Esophagus squamous epithelium (tissue), 5 donors: ENCODE measurements at places on chromosomes 6 and 20.

DNA sequence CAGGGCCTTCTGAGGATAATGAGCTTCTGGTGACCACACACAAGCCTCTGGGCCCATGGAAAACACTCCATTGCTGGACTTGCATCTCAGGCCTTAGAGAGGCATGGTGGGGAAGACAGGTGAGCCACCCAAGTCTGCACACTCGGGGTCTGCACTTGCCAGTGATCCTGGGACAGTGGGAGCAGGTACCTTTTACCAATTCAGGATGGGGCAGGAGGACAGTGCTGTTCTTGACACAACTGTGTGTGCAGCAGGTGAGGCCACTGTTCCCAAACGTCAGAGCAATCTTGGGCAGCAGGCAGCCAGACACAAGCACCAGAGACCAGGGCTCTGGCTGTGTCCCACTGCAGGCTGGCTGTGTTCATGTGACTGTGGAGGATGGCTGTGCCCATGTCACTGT is 221.3 kb downstream of the ERMARD start:
- no peak for DNase-seq

- DNase-seq: no peak
Observed at GRCh38 chr6:78533426-78533825, 333.9 kb upstream of the IRAK1BP1 start.

- DNase-seq: no peak
Observed at GRCh38 chr6:90304308-90304707, 7.7 kb upstream of the BACH2 start.

GRCh38 chr6:144090384-144090783 is 5.0 kb downstream of the SF3B5 start:
- DNase-seq: no peak

- DNase-seq: no peak
Observed at GRCh38 chr6:24690593-24690992, 23.7 kb downstream of the ACOT13 start.

DNA sequence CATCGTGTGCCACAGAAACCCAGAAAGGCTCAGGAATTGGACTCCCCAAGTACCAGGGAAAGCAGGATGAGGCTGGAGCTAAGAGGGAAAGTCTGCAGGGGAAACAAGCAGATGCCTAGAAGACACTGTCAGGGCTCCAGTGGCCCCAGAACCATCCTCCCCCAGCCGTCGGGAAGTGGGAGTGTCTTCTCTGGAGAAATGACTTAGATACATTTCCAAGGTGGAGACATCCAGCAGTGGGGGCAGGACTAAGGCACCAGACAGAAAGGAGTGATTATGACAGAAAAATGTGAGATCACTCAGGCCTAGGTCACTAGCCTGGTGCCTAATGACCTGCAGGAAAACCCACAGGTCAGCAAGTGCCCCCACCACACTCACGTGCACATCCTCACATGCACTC is 36.0 kb upstream of the VSX1 start:
- DNase-seq: no peak

- no peak for DNase-seq
Observed at GRCh38 chr20:34562641-34563040, 4.1 kb downstream of the MAP1LC3A start.

GRCh38 chr6:9308284-9308683 is 872.9 kb upstream of the SLC35B3 start:
- no peak for DNase-seq

GRCh38 chr6:13561624-13562267 is 12.7 kb upstream of the SIRT5 start:
- no peak for DNase-seq

- no peak for DNase-seq
Observed at GRCh38 chr6:32058511-32058963, 20.3 kb downstream of the CYP21A2 start.

DNA sequence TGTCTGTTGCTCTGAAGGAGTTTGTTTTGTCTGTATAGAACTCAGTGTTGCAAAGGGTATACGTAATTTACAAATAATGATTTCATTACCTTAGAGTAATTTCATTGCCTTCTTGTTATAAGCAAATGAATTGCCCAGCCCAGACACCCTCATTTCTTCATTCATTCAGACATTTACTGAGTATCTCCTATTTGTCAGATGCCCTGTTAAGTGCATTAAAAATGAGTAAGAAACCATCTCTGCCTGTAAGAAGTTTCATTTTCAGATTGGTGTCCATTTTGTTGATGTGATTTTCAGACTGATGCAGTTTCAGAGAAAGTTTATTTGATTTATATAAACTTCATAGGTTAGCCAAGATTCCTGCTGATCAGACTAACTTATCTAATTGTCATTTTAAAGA is 429.3 kb downstream of the PHF3 start:
- no peak for DNase-seq

DNA sequence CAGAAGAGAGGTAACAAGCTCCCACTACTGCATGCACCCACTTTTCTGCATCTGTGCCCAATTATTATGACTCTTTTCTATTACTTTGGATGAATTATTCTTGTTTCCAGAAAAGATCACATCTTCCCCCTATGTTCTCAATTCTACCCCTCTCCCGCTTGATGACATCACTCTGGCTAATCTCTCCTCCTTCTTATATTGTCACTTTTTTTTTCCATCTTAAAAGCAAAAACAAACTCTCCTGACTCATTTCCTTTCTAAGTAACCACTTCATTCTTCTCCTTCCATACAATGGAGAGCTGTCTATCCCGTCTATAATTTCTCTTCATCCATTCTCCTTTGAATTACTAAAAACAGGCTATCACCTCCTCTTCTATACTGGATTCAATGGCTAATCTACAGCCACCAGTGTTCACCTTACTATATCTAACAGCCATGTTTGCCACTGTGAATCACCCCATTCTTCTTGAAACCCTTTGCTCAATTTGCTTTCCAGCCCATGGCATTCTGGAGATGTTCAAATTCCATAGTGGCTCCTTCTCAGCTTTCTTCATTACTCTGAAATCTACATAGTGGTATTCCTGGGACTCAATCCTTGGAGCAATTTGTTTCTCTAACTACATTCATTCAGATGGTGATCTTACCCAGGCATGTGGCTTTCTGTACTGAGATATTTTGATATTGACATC is 378.4 kb downstream of the ARHGAP18 start:
- DNase-seq: no peak

GRCh38 chr20:53399592-53400335 is 193.9 kb downstream of the ZNF217 start:
- no peak for DNase-seq

DNA sequence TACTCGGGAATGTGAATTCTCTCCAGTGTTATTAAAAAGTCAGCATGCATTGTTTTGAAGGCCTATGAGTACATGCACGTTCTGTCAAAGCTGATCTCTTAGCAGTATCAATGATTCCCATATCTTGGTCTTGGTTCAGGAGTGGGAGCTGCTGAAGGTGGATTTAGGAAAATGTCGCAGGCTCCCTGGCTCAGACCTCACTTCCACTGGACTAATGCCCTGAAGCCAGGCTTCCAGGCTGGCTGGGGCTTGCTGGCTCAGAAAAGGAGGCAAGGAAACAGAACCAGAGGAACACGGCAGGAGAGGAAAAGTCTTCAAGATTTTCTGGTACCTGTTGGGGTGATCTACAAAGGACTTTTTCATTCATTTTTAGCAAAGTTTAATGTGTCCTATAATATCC is 81.6 kb downstream of the OLIG3 start:
- DNase-seq: no peak

DNA sequence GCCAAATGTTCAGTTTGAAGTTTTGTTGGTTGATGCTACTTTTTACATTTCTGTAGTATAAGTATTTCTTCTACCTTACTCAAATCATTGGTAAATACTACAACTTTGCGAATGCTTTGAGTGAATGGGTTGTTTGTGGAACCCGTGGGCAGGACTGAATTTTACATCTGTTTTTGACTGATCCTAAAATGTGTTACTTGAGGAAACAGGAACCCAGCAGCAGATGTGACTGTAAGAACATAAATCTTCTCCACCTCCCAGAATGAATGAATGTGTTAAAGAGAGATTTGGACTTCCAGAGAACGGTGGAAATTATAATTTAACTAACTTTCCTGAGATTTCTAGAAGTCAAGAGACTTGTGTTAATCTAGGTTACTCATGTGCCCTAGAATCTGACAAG is 728.5 kb upstream of the MARCKS start:
- no peak for DNase-seq

GRCh38 chr6:42877695-42878094 is 1.7 kb upstream of the RPL7L1 start:
- no peak for DNase-seq

DNA sequence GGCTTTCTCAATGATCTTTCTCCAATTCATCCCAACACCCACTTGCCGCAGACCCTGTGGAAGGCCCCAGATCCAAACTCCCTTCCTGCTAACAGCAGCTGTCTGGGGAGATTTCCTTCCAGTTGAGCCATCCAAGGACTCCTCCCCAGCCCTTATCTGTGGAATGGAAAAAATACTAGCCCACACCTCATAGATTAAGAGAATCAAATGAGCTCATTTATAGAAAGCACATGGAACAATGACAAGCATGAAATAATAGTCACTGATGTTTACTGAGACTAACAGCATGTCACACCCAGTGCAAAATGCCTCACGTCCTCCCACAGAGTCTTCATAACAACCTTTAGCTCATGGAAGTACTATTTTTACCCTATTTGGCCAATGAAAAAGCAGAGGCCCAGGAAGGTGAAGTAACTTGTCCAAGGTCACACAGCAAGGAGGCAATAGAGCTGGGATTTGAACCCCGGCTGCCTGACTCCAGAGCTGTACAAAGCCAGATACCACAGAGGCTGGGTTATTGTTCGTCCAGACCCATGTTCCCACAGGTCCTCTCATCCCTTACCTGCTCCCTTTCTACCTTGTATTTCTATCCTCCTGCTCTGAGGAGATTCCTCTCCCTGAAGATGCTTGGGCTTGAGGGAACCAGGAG is 23.4 kb upstream of the PTGIS start:
- no peak for DNase-seq

DNA sequence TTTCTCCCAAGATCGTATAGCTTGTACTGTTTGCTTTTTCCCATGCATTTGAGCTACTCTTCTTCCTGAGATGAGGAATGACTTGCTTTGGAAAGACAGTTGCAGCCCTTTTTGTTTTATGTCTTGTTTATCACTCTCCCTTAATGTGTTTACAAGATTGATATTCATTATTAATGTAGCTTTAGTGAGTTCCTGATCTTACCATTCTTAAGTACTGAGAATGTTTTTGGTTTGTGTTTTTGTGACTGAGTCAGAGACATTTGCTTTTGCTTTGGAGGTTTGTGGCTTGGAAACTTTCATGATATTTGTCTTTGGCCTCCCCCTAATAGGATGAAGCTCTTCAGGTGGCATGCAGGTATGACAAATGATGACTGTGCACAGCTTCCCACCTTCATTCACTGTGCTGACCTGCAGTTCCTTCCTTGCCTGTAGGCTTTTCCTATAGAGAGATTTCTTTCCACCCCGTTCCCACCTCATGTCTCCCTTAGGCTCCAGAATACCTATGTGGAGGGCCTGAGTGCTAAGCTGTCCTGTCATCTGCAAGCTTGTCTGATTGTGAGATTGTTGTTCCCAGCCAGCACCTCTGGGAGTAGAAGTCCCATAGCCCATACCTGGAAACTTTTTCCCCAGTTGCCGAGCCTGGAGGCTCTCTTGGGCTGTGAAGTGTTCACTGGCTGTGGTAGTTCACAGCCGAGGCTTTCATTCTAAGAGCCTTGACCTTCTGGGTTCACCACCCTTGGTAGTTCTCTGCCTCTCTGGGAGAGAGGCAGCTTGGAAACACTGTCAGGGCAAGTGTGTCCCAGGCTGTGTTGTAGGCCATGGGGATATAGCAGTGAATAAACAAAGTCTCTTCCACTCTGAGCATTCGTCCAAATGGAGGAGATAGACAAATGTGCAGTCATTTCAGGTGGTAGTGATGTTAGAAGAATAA is 27.1 kb downstream of the CDS2 start:
- DNase-seq: no peak

DNA sequence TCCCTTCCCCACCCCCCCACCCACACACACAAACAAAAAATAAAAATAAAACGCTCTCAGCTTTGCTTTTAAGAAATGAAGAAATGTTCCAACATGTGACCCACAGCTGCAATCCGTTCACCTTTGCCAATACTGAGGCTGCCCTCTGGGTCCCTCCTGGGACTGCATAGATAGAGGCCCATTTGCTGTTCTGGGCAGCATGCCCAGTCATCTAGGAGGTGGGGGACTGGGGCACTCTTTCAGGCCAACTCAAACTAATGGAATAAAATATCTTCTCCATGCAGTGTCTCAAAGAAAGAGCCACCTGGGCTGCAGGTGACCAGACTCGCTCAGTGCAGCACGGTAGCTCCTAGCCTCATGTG is 79.9 kb downstream of the SLC22A3 start:
- no peak for DNase-seq

DNA sequence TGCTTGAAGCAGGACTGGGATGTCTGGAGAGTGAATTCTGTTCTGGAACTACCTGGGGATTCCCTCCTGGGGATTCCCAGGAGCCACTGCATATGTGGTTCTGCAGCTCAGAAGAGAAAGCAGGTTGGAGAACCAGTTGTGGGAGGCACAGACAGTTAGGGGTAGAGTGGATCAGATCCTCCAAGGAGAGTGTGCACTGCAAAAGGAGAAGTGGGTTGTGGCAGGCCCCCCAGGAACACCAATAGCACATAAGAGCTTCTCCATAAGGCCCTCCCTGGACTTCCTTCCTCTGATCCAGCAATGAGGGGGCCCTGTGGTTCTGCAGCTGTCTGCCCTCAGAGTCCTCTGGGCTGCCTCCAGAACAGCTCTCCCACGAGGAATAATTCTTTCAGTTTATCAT is 369.2 kb upstream of the CNR1 start:
- DNase-seq: no peak

GRCh38 chr6:33195304-33196165 is 3.3 kb upstream of the COL11A2 start:
- DNase-seq: no peak

DNA sequence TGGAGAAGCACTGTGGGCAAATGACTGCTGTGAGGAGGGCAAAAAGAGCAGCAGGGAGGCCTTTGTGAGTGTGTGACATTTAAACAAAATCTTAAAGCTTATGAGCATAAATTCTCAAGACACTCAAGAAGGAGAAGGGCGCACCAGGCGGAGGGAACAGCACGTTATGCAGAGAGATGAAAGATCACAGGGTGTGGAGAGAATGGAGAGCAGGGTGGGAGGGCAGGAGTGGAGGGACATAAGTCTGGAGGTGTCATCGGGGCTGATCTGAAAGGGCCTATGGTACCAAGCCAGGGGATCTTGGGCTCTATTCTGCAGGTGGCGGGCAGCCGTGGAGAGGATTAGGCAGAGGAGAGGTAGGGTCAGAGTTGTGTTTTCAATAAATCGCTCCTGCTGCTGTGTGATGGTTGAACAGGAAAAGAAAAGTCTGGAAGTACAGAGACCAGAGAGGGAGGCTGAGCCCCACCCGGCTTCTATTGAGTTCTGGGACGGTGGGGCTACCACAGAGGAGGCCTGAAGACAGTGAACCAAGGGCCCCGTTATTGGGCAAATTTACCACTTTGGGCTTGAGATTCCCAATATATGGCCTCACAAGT is 24.3 kb upstream of the DLGAP4 start:
- DNase-seq: no peak
